Fibroblast of upper back skin (primary cell): ENCODE measurements at places on chromosomes 4 and X.

DNA sequence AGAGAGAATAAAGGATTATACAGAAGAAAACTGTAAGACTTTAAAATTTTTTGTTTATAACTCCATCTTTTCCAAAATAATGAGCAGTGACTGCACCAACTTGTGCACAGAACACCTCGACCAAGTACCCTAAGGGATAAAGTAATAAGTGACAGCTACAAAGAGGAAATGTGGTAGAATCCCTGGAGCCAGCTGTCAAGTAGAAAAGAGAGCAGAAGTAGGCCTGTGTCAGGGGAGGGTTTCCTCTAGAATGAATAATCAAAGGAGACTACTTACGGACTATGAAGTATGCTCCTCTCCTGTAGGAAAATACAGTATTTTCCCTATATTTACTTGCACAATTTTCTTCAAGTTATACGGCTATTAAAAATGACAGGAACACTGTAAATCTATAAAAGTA lies 1.2 kb downstream of the EIF1AX start:
- DNase-seq, result no peak

- DNase-seq, result no peak
Measured at GRCh38 chr4:152992027-152992426, 55.9 kb downstream of the FHDC1 start.

DNA sequence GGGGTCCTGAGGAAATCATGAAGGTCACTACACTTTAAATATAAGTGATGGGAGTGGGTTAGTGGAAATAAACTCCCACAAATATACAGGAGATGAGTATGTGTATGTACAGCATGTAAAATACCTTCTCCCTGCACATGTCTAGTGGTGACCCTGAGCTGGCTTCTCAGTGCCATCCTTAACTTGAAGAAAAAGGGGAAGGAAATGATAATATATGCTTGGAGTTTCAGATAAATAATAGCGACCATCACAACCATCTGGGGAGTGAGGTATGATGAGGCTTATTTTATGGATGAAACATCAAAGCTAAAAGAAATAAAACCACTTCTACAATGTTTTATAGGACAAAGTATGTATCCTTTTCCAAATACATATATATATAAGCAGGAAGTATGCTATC lies 41.0 kb upstream of the SORBS2 start:
- no peak for DNase-seq

GRCh38 chr4:131302108-131302507 lies 1847.0 kb upstream of the PCDH10 start:
- no peak for DNase-seq

- DNase-seq, result peak; percentile 13
Measured at GRCh38 chr4:10175626-10176025, 59.0 kb upstream of the WDR1 start.

GRCh38 chr4:7974425-7974824 lies 34.8 kb upstream of the AFAP1 start:
- no peak for DNase-seq

GRCh38 chr4:156377036-156377710 lies 423.5 kb upstream of the CTSO start:
- peak; percentile 88 for DNase-seq
